Stimulated activated CD4-positive, alpha-beta T cell treated with anti-CD3 and anti-CD28 coated beads, TNF-alpha, amount 100 ng/mL, for 24 hours (primary cell): ENCODE measurements at places on chromosomes 12 and 14.
A peak's percentile ranks its signal among the peaks of the same experiment; 100 is the strongest.

GRCh38 chr12:87274594-87275245 is 754.5 kb downstream of the C12orf50 start:
- DNase-seq = no peak

DNA sequence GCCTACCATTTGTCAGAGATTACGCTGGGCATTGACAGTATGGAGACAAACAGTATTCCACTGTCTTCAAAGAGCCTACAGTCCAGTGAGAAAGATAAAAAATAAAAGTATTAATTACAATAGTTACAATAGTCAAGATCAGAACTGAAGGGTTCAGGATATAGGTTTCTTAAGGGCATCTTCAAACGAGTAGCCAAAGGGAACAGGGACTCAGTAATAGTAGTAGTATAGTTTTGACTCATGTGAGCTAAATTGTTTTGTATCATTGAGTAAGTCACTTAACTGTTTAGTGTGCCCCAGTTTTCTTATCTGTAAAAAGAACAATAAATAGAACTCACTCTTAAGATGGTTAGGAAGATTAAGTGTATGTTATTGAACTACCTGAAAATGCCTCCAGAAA is 123.6 kb downstream of the METTL25 start:
- no peak for DNase-seq

- no peak for DNase-seq
These were observed 256.6 kb downstream of the NAV3 start for GRCh38 chr12:78087363-78087675.

- no peak for DNase-seq
These were observed 140.2 kb downstream of the STXBP6 start for GRCh38 chr14:24909523-24910302.

DNA sequence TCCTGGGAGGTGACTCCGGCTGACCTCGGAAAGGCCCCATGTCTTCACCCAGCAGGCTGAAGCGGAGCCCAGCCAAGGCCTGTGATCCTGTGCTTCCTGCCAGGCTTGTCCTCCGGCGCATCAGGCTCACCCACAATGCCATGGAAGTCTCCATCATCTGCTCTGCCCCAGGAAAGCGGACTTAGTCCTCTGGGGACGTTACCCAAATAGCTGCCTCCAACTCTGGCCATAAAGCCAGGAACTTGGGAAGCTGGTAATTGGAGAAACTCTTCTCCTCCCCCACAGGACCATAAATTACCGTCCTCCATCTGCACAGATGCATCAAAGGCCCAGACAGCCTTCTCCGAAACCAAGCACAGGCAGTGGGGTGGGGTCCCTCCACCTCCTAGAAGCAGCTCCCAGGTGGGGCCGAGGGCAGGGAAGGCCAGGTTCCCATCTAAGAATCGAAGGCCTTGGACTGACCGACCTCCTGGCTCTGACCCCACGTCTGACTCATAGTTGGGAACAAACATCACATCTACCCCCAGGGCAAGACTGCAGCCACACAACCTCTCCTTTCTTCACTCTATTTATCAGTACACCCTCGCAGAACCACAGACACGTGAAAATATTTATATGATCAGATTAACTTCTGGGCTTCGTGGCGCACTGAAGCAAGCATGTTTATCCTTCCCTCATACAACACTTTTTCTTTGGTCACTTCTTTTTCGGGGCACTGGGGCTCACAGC is 56.4 kb downstream of the PITPNM2 start:
- DNase-seq = no peak

DNA sequence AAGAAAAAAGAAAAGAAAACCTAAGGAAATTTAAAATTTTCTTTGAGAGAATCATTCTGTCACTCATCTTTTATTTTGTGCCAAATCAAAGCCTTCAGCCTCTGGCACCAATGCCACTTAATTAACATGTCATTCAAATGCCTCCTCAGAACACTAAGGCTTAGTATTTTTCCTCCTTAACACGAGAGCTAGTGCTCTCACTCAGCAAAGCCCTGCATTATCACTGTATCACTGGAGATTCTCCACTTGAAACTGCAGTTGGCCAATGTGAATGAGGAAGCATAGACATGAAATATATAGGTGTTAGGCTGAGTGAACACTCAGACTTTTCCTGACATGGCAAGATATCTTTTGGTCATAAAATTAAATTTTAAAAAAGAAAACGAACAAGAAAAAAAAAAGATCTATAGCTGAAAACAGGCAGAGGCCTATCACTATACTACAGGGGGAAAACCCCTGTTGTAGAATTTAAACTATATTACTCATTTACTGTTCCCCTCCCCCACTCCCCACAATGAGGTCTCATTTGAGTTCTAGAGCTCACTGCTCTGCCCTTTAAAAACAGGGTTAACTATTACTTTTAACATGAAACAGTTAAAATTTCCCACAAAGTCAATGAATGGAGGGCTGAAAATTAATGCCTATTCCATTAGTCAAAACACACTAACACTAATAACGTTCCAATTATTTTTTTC is 5.1 kb downstream of the MBIP start:
- peak; percentile 10 for DNase-seq

DNA sequence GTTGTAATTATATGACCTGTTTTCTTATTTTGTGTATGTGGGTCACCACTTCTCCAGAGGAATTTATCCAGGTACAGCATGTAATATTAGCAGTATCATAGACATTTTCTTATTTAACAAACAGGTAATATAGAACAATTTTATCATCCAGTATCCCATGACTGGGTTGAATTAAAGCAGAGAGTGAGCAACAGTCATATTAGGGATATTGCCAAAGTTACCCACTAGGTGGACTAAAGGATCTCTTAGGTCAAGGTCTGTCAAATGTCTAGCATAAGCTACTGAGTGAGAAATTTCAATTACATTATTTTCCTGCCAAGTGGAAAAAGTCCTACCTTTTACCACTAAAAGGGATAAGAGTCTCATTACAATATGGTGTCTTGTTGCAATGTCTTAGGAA is 62.1 kb upstream of the TRIM9 start:
- no peak for DNase-seq

DNA sequence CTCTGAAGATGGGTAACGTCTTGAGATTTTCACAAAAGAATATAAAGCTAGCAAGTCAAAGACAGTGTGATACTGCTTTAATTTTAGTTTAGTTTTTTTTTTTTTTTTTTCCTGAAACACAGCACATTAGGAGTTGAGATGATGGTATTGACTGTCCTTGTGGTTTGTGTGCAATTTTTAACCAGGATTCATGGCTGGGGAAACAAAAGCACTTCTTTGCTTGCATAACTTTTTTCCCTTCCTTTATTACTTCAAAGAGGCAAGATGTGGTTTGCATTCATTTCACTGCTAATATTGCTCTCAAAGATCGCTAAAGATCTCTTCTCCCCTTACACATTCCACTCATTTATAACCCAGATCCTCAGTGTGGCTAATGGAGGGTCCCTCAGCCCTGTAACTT is 157.1 kb upstream of the PZP start:
- DNase-seq = no peak

DNA sequence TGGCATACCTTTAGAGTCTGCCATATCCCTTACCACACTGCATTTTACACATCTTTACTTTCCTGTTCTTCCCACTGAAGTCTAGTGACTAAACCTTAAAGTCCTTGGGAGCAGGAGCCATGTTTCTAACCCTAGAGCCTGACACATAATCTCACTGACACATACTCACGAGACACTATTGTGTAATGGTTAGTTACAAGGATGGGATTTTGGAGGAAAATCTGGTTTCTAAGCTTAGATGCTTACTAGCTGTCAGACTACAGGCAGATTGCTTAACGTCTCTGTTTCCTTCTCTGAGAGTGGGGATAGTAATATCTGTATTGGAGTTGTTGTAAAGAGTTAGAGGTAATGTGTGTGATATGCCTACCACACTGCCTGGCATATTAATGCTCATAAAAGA is 6.2 kb upstream of the DYRK4 start:
- no peak for DNase-seq

- no peak for DNase-seq
These were observed 17.0 kb upstream of the CFAP54 start for GRCh38 chr12:96472384-96472783.

DNA sequence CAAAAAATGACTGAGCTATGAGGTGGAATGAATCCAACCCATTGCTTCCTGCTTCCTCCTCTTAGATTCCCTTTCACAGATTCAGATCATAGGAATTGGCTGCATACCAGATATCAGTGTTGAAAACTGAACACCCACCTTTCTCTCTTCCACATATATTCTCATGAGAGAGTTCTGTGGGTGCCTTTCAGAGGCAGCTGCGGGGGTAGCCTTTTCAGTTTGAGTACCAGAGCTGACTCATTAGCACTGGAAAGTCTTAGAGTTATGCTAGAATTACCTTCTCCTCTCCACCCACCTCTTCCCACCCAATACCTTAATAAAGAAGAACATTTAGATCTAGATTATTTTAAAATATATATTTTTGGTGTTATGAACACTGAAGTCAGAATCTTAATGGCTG is 495.4 kb upstream of the SEL1L start:
- no peak for DNase-seq
